CD4-positive, alpha-beta T cell treated with Interleukin-21 for 1 hour (primary cell): ENCODE measurements at places on chromosomes 7 and 10.

GRCh38 chr7:1590476-1590875 is 20.6 kb upstream of the PSMG3 start:
- DNase-seq = no peak

- DNase-seq = no peak
Observed at GRCh38 chr7:30065746-30066145, 37.5 kb downstream of the PLEKHA8 start.

GRCh38 chr7:149856583-149856982 is 17.2 kb upstream of the ATP6V0E2 start:
- DNase-seq = peak; percentile 40

- DNase-seq = no peak
Observed at GRCh38 chr7:16739863-16740622, 13.5 kb upstream of the TSPAN13 start.

DNA sequence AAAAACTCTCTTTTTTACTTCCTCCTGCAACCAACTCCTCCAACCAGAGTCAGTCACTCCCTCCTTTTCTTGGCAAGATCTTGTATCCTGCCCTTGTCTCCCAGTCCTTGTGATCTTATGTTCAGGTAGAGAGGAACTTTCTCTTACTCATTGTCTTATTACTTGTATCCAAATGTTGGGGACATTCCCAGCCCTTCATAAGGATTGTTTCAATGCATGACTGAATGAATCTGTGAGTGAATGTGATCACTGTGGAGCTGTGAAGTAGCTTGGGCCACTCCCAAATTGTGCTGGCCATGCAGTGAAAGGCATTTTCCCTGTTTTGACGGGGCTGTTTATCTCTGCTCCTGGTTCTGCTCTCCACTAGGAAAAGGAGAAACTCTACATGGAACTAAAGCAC is 93.7 kb downstream of the CFAP58 start:
- DNase-seq = no peak

DNA sequence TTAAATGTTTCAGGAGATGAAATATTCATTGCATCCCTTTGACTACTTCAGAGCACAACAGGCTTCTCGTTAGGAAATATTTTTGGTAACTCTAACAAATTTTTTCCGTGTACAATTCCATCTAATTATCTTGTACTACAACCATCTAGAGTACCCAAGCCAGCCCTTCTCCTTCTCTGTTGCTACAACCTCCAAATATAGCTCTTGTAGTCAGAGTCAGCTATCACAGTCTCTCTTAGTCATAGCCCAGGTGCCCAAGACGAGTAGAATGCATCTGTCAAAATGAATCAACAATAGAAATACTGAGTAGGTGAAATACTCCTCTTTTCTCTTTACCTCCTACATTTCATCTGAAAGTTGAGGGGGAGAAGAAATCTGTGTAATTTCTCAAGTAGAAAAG is 74.0 kb downstream of the INHBA start:
- no peak for DNase-seq

- DNase-seq = peak; percentile 60
Observed at GRCh38 chr10:17227367-17228090, 512 bp upstream of the VIM start.

DNA sequence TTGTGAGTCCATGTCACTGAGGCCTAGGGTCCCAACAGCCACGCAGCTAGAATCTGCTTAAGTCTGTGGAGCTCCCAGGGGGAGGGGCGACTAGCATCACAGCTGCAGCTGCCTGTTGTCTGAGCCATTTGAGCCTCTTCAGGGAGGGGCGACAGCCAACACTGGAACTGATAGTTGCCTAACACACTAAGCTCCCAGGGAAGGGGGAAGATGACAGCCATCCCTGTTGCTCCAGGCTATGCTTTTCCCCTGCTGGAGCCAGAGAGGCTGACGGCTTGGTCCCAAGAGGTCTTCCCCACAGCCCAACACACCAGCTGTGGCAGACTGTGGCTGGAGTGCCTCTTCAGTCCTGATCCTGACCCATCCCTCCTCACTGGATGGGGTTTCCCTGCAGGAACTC is 817.5 kb downstream of the NXPH1 start:
- no peak for DNase-seq

- DNase-seq = peak; percentile 35
Observed at GRCh38 chr7:128869138-128869943, 6.7 kb downstream of the ATP6V1F start.

GRCh38 chr7:73443548-73444255 is 10.1 kb downstream of the FZD9 start:
- no peak for DNase-seq

DNA sequence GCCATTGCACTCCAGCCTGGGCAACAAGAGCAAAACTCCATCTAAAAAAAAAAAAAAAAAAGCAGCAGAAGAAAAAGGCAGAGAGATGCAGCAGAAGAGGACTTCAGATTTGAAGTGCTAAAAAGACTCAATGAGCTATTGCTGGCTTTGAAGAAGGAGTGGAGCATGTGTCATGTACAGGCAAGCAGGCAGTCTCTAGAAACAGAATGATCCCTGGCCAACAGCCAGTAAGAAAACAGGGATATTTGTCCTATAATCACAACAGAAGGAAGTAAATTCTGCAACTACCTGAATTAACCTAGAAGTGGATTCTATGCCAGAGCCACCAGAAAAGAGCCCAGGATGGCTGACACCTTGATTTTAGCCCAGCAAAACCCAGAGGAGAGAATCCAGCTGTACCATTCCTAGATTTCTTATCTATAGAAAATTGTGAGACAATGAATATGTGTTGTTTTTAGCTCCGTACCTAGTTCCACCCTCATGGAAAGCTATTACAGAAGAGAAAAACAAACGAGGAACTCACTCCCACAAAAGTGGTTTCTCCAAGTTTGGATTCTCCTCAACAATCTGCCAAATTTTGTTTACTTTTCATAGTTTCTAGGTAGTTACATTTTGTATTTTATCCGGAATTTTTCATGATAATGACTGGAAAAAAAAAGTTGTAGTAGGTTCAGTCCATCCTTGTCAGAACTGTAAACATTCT is 198.2 kb upstream of the GNAI1 start:
- no peak for DNase-seq

GRCh38 chr7:55343860-55344606 is 21.1 kb upstream of the LANCL2 start:
- DNase-seq = no peak

- peak; percentile 28 for DNase-seq
Observed at GRCh38 chr7:34928052-34928451, 109.2 kb downstream of the DPY19L1 start.

- DNase-seq = no peak
Observed at GRCh38 chr10:80555415-80555814, 17.7 kb downstream of the SH2D4B start.

- DNase-seq = no peak
Observed at GRCh38 chr7:159063046-159063840, 81.4 kb downstream of the VIPR2 start.

DNA sequence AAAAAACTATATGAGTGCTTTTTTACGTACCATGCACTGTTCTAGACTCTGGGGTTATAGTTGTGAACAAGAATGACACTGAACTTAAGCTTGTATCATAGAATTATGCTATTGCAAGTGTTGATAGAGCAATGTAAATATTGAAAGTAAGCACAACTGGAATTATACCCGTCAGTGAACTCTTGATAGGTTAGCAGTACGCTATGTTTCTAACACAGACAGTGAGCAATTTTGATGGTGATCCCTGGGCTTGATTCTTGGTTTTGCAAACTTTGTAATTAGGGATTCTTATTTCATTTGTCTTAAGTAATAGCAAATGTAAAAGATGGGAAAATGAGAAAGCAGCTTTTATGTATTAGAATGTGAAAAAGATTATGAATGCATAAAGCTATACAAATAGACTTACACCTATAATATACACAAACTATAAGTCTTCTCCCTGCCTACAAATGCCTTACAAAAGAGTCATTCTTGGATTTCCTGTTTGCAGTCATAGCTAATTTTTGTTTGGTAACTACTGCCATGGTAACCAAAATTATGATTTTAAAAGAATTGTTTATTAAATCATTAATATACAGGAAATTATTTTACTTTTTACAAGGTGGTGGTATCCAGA is 6.7 kb downstream of the TES start:
- peak; percentile 34 for DNase-seq

GRCh38 chr7:76187272-76187671 is 14.4 kb upstream of the SRRM3 start:
- DNase-seq = no peak

GRCh38 chr7:155262031-155262430 is 35.6 kb upstream of the INSIG1 start:
- DNase-seq = no peak
